Stimulated activated CD8-positive, alpha-beta memory T cell treated with anti-CD3 and anti-CD28 coated beads, Interleukin-7, amount 100 ng/mL, for 4 hours (primary cell): ENCODE measurements at places on chromosomes 13 and 19.

- DNase-seq, result no peak
Measured at GRCh38 chr19:46728208-46728607, 11.3 kb upstream of the PRKD2 start.

DNA sequence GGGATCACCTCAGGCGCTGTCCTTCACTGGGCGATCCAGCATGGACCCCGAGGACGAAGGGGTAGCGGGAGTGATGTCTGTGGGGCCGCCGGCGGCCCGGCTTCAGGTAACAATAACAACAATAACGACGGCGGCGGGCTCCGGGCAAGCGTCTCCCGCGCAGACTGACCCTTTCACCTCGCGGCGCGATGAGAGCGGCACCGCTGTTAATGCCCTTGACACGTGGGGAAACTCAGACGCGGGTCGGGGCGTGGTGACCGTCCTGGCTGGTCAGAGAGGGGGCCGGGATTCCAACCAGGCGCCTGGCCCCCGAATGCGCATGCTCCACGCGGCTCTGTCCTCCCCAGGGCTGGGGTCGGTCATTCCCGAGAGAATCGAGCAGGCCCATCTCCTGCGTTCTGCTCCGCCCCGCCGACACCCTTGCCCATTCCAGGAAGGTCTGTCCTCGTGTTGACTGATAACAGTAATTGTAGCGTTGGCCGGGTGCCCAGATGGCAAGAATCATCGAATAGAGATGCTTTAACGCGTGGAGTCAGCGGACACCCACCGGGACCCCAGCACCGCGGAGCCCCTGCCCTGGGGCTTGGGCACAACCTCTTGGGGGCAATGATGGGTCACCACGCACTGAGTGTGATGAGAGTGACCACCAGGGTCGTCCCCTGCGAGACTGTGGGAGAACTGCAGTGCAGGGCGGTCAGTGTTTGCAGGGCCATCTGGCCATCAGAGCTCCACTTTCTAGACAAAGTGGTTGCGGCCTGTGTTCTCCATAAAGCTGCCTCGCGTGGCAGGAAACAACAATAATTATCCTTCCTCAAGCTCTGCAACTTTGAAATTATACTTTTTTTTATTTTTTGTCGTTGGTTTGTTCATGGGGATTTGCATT, 528 bp downstream of the ZNF8 start:
- DNase-seq, result peak; percentile 0

- DNase-seq, result no peak
Measured at GRCh38 chr19:55354698-55355212, at the start of gene COX6B2. TSS of gene COX6B2 (minus strand) at chr19:55354719. CDS start at chr19:55354521, 198 bp downstream.

DNA sequence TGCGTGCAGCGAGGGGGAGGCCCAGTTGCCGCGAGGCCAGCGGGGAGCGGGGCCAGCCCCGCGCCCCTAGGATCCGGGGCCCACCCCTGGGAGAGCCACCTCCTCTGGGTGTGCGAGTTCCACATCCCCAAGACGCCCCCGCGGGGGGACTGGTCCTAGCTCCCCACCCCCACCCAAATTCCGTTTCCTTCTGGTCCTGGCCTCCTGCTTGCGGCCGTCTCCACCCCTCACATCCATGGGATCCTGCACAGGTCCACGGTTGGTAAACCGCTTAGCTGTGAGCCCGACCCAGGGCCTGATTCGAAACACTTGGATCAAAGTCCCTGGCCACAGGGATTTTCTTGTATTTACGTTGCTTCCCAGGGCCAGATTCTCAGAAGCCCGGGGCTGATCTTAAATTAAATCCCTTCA, 324 bp upstream of the FBXO17 start:
- no peak for DNase-seq

DNA sequence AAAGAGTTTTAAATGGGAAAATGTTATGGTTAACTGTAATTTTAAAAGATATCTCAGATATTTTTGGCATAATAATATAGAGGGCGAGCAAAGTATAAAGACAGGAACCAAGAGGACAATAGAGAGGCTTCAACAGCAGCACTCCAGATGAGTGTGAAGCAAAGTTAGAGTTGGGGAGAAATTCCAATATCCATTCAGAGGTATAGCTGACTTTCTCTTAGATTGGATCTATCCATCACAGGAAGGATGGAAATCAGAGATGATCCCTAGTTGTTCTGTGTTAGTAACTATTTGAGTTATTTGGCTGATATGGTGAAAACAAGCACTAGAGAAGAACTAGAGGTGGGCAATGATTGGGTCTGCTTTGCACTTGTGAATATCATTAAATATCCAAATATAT, 786.0 kb upstream of the KLHL1 start:
- no peak for DNase-seq

DNA sequence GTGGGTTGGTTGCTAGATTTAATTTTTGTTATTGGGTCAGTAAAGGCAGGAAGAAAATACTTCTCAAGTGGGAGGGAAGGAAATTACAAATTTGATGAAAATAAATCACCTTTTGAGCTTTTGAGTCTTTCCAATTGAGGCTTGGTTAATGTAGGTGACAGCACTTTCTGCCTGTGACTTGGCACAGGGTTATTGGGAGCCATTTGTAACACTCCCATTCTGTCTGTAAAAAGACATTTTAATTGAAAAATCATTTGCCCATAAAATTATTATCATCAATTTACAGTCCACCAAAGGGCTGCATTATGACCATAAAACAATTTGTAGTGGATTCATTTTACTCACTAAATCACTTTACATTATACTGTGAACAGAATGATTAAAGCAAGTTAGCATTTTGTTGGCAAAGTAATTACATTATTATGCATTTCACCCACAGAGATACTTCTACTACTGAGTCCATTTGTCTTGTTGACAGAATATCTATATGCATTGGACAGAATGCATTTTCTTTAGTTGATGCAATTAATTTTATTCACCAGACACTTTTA, 974.6 kb downstream of the UQCRFS1 start:
- no peak for DNase-seq

GRCh38 chr19:2602391-2603181, 99.9 kb downstream of the GNG7 start:
- no peak for DNase-seq

GRCh38 chr19:54616821-54617560, 13.3 kb upstream of the LILRB1 start:
- DNase-seq, result no peak

- no peak for DNase-seq
Measured at GRCh38 chr13:112877976-112878955, 90.7 kb upstream of the MCF2L start.

- DNase-seq, result no peak
Measured at GRCh38 chr19:53389571-53389970, 5.4 kb upstream of the ZNF765 start.

GRCh38 chr19:14116525-14116917, 1.0 kb downstream of the PRKACA start:
- no peak for DNase-seq

GRCh38 chr19:35279985-35280821, 2.1 kb upstream of the HAMP start:
- no peak for DNase-seq

- no peak for DNase-seq
Measured at GRCh38 chr19:43595605-43595998, 332 bp downstream of the IRGQ start.

- no peak for DNase-seq
Measured at GRCh38 chr19:10729411-10729810, 11.5 kb downstream of the DNM2 start.
